ENCODE measurements at places on chromosomes 5 and 9.

DNA sequence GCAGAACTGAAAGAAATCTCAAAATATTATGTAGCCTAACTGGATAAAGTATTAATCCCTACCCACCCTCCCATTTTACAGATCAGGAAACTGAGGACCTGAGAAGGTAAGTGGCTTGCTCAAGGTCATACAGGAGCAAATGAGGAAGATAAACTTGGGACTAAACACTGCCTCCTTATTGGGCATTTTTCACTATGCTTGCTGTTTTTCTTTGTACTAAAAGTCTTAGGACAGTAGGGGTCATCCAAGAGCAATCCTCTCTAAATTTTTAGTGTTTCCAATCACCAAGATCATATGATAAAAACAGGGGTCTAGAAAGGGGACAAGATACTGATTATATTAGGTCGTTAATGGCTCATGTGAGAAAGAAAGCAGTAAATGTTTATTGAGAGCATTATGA, 80.8 kb downstream of the RORB start:
- DNase-seq = peak; percentile 28

DNA sequence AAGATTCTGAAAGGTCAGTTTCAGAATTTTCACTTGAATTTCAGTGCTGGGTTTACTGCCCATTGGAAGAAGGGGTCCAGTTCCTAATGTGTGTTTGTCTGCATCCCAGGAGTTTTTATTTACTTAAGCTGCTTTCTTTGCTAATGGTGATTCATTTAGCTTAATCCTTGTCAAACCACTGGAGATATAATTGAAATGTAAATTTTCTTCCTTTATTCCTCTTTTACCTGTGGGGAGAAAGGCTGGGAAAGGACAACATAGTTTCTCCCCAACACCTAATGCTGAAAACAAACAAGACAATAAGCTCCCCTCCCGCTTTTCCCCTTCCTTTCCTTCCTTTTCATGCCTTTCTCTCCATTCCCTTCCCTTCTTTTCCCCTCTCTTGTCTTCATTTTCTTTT, 185.8 kb downstream of the KCTD16 start:
- no peak for DNase-seq

DNA sequence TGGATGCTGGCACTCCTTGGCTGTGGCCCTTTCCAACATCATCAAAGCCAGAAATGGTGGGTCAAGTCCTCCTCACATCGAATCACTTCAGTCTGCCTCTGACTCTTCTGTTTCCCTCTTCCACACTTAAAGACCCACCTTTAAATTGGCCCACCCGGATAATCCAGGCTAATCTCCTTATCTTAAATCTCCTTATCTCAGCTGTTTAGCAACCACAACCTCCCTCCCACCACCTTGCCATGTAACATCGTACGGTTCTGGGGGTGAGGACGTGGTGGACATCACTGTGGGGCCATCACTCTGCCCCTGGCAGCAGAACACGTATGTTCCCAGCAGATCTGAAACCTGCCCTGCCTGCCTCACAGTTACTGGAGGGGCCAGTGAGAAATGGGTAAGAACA, 11.5 kb downstream of the IGFBPL1 start:
- no peak for DNase-seq

DNA sequence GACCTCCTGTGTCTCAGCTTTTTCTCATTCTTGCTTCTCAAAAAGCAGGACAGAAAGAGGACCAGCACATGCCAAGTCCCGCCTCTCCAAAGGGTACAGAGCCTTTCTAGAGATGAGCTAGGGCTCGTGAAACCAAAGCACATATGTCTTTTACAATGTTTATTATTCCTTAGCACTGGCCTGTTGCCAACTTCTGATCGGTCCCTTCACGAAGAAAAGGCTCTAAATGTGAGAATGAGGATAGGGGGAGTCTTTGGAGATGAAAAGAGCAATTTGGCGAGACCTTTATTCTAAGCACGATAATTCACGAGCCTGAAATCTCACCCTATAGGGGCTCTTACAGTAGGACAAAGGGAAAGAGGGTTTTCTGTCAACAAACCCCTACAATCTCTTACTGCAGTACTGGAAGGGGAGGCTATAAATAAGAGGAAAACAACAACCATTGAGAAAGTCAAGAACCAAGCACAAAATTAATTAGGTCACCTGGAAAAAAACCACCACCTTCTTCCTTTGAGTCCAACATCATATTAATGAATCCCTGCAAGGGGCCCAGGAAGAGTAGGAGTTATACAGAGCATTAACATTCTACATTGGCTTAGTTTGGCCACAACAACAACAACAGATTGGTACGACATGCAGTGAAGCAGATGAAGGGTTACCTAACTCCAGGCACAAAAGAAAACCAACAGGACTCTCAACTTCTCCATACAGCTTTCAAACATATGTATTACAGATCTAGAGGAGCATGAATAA, 309.5 kb downstream of the PDE4D start:
- DNase-seq = peak; percentile 37

- DNase-seq = no peak
Observed at GRCh38 chr5:107969847-107970246, 299.1 kb upstream of the EFNA5 start.

- peak; percentile 81 for DNase-seq
Observed at GRCh38 chr9:3848445-3849114, 322.8 kb upstream of the RFX3 start.

GRCh38 chr5:157842185-157842584, 16.8 kb downstream of the CLINT1 start:
- no peak for DNase-seq

GRCh38 chr5:180095545-180095944, 24.0 kb upstream of the RNF130 start:
- no peak for DNase-seq

DNA sequence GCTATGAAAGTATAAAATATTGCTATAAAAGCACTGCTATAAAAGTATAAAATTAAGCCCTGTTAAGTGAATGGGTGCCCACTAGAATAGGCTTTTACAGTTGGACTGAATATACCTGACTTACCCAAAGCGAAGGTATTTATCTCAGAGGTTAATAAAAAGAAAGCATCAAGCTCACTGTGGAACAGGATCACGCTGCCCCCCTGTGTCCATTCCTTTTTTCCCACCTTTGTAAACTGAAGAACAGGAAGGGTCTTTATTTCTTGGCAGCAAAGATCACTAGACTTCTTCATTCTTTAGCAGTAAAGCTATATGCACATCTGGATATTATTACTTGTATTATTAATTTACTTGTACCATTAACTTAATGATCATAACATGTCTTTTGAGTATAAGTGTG, 22.1 kb upstream of the PLPP6 start:
- peak; percentile 99 for DNase-seq

GRCh38 chr5:9056046-9056445, 489.8 kb downstream of the SEMA5A start:
- no peak for DNase-seq

- no peak for DNase-seq
Observed at GRCh38 chr5:140568443-140569063, 3.9 kb downstream of the SLC35A4 start.

- DNase-seq = no peak
Observed at GRCh38 chr5:16037121-16037845, 142.3 kb downstream of the MARCHF11 start.

DNA sequence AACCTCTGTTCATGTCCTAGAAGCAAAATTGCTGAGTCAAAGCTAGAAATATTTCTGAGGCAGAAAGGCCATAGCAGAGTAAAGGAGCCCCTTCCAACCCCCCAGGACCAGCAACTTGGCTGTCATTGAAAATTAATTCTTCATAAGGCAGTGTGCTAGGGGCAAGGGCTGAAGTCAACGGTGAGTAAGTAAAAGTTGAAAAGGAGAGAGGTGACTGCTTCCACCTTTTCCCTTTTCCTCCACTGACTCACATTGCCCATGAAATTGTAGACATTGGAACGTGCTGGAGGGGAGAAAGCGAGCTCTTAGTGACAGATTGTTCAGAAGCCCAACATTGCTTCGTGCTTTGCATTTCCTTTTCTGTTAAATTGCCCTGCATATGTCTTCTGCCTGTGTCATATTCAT, 19.1 kb downstream of the GLRA1 start:
- DNase-seq = no peak

GRCh38 chr9:127506117-127506813, 55.0 kb downstream of the LRSAM1 start:
- DNase-seq = no peak

DNA sequence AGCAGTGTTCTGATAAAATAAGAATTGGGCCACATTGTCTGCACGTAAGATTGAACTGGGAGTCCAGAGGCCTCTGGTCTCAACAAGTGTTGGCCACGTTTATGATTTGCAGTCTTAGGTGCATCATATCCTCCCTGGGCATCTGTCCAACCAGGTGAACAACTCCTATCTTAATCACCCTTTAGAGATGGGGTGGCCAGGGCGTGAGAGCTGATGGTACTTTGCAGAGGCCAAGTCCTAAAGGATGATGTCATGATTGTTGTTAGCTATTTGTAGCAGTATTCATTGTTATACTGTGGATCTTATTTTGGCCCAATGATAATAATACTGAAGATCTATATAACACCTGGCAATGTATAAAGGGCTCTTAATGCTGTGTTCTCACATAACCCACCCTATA, 73.2 kb upstream of the RARS1 start:
- DNase-seq = no peak

GRCh38 chr5:27578279-27578678, 539.9 kb upstream of the CDH9 start:
- no peak for DNase-seq

All from OCI-M1 (cell line).